Activated CD4-positive, alpha-beta T cell treated with anti-CD3 and anti-CD28 coated beads, Interleukin-2, amount 50 U/mL, for 48 hours (primary cell): ENCODE measurements at places on chromosomes 7 and 10.

DNA sequence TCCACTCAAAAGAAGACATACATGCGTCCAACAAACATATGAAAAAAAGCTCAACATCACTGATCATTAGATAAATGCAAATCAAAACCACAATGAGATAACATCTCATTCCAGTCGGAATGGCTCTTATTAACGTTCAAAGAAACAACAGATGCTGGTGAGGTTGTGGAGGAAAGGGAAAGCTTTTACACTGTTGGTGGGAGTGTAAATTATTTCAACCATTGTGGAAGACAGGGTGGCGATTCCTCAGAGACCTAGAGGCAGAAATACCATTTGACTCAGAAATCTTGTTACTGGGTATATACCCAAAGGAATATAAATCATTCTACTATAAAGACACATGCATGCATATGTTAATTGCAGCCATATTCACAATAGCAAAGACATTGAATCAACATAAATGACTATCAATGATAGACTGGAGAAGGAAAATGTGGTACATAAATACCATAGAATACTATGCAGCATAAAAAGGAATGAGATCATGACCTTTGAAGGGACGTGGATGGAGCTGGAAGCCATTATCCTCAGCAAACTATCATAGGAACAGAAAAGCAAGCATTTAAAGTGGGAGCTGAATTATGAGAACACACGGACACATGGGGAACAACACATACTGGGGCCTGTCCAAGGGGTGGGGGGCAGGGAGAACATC, 28.4 kb downstream of the PCDH15 start:
- no peak for DNase-seq

- no peak for DNase-seq
Observed at GRCh38 chr7:22598318-22598920, 98.4 kb upstream of the STEAP1B start.

- DNase-seq: no peak
Observed at GRCh38 chr10:11355592-11355991, 255.9 kb downstream of the USP6NL start.

- DNase-seq: no peak
Observed at GRCh38 chr7:132723506-132724081, 147.3 kb upstream of the PLXNA4 start.

DNA sequence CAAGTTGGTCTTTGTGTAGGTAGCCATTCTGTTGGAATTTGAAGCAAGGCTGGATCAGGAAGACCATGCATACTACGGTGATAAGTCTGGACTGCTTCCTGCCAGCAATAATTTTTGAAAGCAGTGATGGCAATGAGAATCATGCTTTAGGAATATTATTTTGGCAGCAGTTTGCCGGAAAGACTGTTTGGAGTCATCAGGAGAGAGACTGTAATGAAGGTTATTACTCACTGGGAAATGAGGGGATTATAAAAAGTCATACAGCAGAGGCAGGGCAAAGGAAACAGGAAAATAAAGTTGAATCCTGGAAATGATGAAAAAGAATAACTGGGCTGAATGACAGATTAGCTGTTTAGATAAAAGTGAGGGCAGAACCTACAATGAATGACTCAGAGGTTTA, 1136.8 kb upstream of the AUTS2 start:
- no peak for DNase-seq

DNA sequence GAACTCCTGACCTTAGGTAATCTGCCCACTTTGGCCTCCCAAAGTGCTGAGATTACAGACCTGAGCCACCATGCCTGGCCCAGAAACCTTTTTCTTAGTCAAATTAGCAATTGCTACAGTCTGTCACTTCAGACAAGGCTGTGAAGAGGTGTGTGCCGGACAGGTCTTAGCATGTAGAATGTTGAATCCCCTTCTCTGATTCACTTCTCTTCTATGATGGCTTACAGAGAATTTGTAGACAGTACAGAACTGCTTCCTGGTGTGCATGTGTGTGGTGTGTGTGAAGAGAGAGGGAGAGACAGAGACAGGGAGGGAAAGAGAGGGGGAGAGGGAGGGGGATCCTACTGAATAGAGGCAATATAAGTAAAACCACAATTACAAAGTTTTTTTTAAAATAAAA, 150.4 kb downstream of the PARD3 start:
- DNase-seq: no peak

DNA sequence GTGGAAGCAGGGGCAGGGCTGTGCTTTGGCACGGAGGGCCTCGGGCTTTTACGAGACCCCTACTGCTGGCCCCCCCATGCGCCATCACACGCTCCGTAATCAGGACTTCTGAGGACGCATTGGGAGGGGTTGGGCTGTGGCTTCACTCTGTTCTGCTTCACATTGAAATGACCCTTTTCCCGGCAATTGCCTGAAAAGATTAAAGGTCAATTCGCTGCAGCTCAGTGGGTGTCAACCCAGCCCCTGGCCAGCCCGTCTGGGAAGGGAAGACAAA, 41.7 kb upstream of the UBE3C start:
- DNase-seq: no peak

DNA sequence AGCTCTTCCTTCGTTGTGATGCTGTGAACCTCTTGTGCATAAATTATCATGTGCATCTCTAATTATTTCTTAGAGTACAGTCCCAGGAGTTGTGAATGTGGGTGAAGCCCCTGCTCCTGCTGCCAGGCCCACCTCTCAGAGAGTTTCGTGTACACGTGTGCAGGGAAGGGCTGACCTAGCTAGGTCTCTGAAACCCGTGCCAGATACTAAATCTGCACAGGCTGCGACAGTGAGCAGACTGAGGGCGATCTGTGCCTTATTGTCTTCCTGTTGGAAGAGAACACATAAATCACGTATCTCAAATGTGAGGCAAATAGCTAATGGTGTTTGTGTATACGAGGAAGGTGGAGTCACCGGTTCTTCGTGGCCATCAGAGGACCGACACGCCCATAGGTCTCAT, 71.8 kb upstream of the DNAJB6 start:
- DNase-seq: no peak

GRCh38 chr10:100327007-100327717, 2.9 kb downstream of the PKD2L1 start:
- peak; percentile 32 for DNase-seq

GRCh38 chr10:3874990-3875841, 90.2 kb upstream of the KLF6 start:
- no peak for DNase-seq

DNA sequence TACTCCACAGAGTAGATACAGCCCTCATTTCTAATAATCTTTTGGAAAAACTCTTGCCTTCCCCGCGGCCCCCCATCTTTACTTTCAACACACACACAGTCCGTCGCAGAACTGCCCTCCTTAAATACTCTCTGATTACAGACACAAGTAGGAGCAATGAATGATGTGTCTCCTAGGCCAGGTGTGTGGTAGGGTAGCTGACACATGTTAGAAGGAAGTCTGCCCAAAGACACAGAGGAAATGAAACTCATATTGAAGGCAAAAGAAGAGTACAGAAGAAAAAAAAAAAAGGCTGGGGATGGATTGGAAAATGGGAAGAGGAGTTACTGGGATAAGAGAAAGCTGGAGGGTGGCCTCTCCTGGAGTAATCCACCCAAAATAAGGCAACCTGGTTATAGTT, 14.6 kb downstream of the OPALIN start:
- DNase-seq: no peak

GRCh38 chr7:2626498-2627117, 5.2 kb upstream of the TTYH3 start:
- DNase-seq: no peak

DNA sequence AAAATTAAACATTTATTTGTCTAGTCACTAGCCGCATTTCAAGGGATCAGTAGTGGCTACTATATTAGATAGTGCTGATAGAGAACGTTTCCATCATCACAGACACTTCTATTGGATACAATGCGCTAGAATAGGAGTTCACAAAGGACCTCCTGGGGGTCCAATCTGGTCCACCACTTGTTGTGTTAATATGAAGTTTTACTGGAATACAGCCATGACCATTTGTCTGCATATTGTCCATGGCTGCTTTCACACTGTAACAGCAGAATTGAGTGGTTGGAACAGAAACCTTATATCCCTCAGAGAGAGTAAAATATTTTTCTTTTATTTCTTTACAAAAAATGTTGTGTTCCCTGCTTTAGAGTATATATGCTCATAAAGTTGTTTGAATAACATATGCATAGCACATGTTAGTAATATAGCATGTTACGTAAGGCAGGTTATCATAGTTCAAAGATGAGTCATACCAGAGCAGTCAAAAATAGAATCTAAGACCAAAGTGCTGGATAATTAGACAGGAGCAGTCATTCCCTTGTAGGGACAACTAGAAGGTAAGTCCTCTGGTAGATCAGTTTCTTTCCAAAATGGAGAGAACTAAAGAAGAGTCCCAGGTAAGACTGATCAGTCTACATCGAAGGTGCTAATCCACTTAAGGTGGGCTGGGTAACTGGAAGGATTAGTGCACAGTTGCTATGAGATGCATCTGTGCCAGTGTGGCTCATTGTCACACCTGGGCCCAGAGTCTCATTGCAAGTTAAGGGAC, 14.9 kb downstream of the BZW2 start:
- no peak for DNase-seq

DNA sequence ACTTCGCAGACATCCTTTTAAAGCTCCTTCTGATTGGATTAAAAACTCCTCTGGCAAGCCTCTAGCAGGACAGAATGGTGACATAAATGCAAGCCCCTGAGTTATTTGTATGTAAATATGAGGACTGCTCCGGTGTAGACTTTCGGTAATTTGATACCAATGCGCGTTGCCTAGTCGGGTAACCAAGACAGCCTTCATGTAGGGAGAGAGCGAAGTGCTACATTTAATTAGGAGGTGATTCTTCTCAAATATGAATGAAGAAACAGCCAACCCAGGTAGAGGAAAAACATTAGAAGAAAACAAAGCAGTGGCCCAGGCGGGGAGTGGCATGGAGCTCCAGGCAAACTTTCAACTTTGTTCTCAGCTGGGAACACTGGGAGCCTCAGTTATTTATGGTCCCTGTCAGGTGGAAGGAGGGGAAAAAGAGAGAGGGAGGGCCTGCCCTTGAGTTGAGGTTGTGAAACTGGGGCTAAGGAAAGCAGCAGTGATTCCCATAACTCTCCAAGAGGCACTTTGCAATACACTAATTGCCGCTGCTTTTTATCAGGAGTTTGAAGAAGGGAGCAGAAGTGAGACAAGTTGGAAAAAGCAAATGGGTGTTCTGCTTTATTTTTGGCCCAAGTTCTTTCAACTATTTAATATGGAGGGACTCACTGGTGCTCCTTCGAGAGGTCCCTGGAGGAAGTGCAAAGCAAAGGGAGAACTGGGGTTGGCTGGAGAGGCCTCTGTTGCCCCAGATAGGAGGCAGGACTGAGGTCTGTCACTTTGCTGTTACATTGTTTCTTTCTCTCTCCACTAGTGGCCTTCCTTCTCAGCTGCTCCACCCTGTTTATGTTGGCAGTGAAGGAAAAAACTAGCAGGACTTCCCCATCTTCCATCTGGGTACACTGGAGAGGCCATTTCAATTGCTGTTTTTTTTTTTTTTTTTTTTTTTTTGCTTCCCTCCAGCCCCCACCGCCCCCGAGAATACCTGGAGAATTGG, 234.6 kb upstream of the CCDC6 start:
- no peak for DNase-seq

DNA sequence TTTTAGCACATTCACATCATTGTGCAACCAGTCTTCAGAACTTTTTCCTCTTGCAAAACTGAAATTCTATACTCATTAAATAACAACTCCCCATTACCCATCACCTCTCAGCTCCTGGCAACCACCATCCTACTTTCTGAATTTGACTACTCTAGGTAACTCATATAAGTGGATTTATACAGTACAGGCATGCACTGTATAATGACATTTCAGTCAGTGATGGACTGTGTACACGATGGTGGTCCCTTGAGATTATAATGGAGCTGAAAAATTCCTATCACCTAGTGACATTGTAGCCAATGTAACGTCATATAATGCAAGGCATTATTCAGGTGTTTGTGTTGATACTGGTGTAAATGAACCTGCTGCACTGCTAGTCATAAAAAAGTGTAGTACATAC, 60.1 kb downstream of the BTRC start:
- no peak for DNase-seq

DNA sequence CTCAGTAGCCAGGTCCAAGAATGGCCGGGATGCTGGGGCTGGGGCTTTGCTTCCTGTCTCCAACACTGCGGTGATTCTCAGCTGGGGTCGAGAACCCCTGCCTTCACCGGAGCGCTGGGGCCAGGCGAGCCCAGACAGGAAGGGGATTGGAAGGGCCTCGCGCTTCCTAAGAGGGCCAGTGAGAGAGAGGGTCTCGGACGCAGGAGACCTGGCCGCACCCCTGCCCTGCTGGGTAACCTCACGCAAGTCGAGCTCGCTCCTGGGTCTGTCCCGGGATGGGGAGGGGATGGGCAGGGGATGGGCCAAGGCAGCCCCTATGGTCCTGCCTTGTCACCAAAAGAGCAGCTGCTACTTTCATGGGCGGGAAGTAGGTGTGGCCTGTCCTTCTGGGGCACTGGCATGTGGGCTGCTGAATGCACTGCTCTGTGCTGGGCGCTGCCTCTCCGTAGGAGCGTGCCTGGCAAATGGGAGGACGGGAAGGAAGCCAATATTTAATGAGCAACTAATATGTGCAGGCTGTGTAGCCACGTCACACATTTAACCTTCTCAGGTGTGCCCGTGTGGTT, 20.0 kb downstream of the KCNK18 start:
- DNase-seq: peak; percentile 26

- no peak for DNase-seq
Observed at GRCh38 chr10:66337211-66337610, 588.6 kb upstream of the LRRTM3 start.

- DNase-seq: no peak
Observed at GRCh38 chr7:96977445-96977844, 27.9 kb upstream of the DLX6 start.

DNA sequence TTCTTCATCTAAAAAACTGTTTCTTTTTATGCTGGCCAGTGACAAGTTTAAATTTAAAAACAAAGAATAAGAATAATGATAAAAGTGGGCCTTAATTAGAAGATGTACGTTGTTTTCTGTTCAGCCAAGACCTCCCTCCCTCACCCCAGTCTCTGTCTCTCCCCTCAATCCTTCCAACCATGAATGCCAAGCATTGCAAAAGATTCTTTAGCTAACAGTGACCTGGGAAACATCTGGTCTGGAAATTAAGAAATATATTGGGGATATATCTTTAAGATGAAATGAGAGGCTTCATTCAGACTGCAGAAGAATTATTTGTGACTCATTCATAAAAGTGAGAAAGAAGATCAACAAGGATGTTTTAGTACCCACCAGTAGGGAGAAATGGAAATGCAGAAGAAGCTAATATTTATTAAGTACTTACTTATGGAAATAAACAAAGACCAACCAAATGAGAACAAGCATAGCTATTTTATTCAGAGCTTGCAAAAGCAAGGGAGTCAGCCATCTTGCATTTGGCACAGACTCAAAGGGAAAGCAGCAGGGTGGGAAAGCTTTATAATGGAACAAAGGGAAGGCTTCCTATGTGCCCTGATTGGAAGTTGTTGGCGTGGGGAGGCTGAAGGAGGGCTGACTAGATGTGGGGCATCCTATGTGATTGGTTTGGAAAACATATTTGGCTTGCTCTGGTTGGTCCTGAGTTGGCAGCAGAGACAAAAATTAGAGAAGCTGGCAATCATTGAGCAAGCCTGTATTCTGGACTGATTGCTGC, 595.4 kb upstream of the GHITM start:
- DNase-seq: no peak

- no peak for DNase-seq
Observed at GRCh38 chr10:73868655-73869195, 5.6 kb downstream of the CAMK2G start.
